ENCODE measurements at places on chromosomes 2 and 18.

GRCh38 chr18:49681387-49681786 is 119.5 kb downstream of the LIPG start:
- DNase-seq = no peak

GRCh38 chr2:172079838-172080640 is 5.3 kb upstream of the DLX1 start:
- no peak for DNase-seq

- DNase-seq = no peak
Observed at GRCh38 chr2:109386004-109386695, 227.6 kb downstream of the SEPTIN10 start.

DNA sequence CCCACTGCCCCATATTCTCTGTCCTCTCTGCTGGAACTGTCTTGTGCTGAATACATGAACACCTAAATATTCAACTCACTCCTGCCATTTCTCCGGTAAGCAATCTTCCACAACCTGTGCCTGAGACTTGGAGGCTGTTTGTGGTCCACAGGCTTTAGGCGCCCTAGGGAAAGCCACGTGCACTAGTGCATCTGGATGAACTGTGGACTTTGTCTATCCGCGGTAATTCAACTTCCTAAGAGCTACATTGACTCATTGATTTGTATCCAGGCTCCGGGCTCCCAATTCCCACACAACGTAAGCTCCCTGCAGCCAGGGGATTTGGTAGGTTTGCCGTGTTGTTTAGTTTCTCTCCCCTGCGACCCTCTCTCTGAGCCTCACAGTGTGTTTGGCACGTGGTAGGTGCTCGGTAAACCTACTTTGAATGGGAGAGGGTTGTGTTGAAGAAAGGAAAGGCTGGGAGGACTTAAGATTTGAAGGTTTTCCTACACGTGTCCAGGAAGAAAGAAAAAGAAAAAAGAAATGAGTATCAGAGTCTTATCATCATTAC is 718.2 kb downstream of the DPP10 start:
- no peak for DNase-seq

- DNase-seq = no peak
Observed at GRCh38 chr2:46239847-46240181, 57.4 kb upstream of the EPAS1 start.

DNA sequence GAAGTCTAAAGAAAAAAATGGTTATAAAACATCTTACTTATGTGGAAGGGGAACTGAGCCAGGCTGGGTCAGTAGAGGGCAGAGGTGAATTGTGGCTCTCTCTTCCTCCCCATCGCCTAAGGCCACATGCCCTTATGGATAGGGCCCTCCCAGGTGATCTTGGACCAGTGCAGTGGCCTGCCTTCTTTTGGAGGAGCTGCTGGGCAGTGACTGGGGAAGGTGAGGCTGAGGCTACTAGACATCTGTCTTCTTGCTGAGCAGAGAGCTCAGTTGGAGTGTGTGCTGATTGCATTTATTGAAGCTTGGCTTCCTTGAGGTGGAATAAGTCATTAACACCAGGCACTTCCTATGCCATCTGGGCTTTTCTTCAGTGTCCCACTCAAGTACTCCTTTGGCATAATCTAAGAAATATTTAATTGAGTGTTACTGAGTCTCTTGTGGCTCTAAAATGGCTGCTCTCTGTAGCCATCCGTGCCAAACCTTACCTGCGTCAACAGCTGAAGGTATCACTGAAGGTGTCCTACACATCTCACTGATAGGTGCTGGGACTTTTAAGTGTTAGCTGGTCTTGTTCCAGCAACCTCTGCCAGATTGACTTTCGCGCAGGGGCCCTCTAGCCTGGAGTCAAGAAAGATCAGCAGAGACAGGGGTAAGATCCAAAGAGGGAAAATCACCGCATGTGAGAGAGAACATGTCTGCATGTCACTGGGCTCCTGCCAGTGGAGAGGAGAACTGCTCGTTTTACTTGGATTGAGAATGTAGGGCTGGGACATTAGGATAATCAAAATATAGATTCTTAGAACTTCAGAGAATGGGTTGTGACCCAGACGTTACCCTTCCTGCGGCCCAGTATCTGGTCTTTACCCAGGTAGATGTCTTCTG is 256.1 kb downstream of the LTBP1 start:
- DNase-seq = no peak

DNA sequence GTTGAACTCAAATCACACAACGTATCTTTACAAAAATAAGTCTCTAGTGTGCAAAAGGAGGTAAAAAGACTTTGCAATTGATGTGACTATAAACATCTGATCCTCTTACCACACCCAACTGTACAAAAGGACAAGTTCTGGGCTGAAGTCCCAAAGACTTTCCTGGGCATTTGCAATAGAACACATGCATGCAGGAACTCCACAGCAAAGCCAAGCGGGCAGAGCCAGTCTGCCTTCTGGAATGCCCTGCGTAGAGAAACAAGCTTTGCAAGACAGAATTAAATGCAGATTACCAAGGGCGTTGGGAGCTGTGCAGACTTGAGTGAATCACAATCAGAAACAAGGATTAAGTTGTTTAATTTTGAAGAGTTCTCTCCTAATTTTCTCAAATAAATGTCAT is 208.4 kb upstream of the ZNF521 start:
- DNase-seq = no peak

DNA sequence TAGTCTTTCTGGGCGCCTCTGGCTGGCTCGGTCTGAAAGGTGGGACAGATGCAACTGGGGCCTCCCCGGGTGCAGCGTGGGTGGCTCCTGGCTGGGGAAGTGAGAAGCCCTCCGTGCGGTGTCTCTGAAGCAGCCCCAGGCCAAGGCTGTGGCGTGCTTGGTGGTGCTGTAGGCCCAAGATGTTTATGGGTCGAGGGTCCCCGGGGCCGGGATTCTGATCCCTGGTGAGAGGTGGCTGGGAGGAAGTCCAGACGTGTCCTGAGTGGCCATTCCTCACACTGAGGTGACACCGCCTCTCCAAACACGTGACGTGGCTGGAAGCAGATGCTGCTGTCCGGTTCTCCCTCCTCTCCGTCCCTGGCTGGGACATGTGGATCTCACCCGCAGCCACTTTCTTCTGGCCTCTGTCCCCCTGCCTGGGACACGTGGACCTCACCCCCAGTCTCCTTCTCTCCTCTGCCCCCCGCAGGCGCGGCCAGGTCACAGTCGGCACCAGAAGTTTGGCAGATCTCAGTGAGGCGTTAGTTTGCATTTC is 12.6 kb downstream of the RTP5 start:
- DNase-seq = no peak

DNA sequence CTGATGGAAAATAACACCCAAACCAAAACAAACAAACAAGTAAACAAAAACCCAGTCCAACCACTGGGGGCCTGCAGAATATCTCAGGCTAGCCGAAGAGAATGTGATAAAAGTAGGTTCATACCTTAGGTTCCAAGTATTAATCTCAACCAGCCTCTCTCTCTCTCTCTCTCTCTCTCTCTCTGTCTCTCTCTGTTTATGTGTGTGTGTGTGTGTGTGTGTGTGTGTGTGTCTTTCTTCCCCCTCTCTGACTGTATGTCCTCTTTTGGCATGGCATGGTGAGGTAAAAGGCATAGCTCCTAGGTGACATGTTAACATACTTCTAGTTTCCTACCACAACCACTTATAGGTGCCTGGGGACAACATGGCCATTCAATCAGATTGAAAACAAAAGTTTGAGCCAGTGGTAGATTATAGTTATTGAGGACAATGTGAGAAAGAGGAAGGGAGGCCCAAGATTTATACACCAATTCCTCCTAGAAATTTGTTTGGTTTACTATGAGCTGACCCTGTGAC is 93.0 kb downstream of the SETBP1 start:
- no peak for DNase-seq

- no peak for DNase-seq
Observed at GRCh38 chr18:80023173-80023572, 11.1 kb upstream of the RBFA start.

DNA sequence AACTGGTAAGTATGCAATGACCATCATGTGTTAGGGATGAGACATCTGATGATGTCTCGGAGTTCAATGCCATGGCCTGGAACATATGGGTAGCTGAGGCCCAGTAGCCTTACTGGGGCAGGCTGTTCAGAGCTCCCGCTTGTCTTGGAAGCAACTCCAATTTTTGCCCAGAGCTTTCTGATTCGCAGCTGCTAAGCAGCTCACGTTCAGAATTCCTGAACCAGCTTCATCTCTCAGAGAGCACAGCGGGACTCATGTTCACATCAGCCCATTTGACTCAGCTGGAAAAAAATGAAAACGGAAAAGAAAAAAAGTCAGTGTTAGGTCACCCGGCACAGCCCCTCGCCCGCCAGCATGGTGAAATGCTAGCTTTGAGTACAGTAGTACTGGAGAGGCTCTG is 16.8 kb upstream of the LRATD1 start:
- no peak for DNase-seq

- DNase-seq = no peak
Observed at GRCh38 chr2:164933671-164934189, 21.6 kb downstream of the SLC38A11 start.

GRCh38 chr2:53445383-53446070 is 322.1 kb upstream of the CHAC2 start:
- peak; percentile 6 for DNase-seq

- DNase-seq = no peak
Observed at GRCh38 chr2:71727562-71727961, 274.2 kb downstream of the DYSF start.

GRCh38 chr2:2779727-2780126 is 448.7 kb upstream of the MYT1L start:
- DNase-seq = no peak

DNA sequence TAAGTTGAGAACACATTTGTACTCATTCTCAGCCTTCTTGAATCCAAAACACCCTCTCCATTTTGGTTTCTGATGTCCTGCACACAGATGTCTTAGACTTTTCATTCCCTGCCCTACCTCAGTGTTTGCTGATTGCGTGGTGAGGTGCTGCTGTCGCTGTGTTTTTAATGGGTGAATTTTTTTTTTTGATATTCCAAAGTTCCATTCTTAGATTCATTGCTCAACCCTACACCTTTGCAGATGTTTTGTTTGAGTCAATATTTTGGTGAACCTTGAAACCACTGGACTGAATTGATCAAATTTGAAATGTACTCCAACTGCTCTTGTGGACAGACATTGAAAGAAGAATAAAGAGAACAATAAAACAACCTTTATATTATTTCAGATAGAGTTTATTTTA is 130.4 kb upstream of the DSEL start:
- DNase-seq = no peak

- DNase-seq = no peak
Observed at GRCh38 chr18:12803069-12803936, 80.7 kb downstream of the PTPN2 start.

- no peak for DNase-seq
Observed at GRCh38 chr2:108182489-108182888, 57.3 kb upstream of the SULT1C3 start.

GRCh38 chr2:206970589-206971360 is 31.5 kb downstream of the CPO start:
- DNase-seq = no peak

GRCh38 chr18:29749704-29750103 is 1292.8 kb downstream of the DSC3 start:
- DNase-seq = no peak

- DNase-seq = no peak
Observed at GRCh38 chr2:150387586-150388288, 99.7 kb downstream of the RND3 start.

- DNase-seq = no peak
Observed at GRCh38 chr2:186780701-186781316, 68.2 kb downstream of the ZSWIM2 start.

DNA sequence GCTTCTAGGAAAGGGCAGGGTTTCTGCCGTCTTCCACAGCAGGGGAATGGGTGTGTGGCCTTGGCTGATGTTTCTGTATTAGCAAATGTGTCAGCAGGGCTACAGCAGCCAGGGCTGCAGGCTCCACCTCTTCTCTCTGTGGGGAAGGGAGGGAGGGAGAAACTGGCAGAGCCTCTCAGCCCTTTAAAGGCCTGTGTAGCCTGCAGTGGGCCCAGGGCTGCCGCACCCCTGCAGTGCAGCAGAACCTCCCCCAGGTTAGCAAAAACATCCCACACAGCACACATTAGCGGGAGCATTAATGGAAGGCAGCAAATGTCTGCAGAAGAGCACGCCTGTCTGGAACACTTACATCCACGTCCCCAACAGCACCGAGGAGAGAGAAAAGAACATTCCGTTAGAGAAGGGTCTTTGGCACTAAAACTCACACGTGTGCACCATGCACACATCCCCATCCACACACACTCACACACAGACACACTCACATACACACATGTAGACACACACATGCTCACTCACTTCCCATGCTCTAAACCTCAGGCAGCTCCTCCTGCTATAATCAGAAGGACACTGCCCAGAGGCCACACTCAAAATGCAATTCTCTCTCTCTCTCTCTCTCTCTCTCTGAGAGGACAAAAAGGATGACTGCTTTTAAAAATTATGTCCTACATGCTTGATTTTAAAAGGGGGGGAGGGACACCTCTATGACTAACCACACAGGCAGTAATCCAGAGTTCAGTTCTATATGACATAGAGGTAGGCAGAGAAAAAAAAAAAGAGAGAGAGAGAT is 24.1 kb downstream of the MRPL35 start:
- DNase-seq = peak; percentile 38

- DNase-seq = no peak
Observed at GRCh38 chr2:11482473-11483035, 16.6 kb upstream of the E2F6 start.

DNA sequence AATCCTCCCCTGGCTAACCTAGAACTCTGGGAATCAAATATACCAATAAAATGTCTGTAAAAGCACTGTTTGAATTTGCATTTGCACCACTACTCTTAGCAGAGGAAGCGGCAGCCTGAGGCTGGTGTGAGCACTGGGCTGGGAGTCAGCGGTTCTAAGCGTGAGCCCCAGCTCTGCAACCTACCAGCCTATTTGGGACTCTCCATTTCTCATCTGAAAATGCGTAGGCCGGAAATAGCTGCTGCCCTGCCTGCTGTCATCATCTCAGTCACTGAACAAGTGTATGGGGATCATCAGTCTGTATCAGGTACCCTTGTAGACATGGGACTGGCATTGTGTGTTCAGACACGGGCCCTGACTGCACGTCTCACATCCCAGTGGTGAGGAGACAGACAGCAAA is 194.3 kb downstream of the ANKRD30B start:
- no peak for DNase-seq

- no peak for DNase-seq
Observed at GRCh38 chr2:219335373-219335786, 2.8 kb upstream of the RESP18 start.

GRCh38 chr2:120763508-120763907 is 27.8 kb downstream of the GLI2 start:
- no peak for DNase-seq

DNA sequence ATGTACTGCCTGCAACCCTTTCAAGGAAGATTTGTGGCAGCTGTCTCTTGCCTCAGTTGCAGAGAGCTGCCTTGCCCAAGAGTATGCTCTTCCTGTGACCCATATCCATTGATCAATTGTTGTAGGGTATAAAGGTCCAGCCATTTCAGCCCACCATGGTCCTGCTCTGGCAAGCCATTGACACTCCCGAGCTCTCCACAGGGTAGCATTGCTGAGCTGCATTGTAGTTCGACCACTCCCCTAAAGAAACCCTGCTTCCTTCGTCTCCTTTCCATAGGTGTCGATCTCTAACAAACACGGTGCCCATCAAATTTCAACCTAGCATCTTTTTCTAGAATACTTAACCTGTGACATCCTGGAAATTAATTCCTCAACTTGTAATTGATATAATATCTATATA is 104.9 kb upstream of the NDUFV2 start:
- DNase-seq = no peak

All from H54 (cell line).